ENCODE measurements at places on chromosomes 5 and 9.
A peak's percentile ranks its signal among the peaks of the same experiment; 100 is the strongest.

DNA sequence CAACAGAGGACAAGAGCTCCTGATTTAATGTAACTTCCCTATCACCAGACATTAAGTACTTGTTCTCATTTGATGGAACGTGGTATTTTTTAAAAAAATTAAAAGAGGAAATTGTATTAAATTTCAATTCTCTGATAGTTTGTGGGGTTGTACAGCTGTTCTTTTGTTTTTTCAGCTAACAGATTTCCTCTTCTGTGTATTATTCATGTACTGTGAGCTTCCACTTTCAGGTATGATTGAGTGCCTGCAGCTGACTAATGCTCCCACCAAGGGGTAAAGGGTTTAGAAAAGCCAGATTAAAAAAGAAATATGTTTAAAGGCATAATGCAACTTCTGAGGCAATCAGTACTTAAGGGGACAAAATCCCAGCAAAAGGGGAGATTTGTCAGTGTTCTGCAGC is 117.7 kb upstream of the ACTBL2 start:
- ATAC-seq = no peak

DNA sequence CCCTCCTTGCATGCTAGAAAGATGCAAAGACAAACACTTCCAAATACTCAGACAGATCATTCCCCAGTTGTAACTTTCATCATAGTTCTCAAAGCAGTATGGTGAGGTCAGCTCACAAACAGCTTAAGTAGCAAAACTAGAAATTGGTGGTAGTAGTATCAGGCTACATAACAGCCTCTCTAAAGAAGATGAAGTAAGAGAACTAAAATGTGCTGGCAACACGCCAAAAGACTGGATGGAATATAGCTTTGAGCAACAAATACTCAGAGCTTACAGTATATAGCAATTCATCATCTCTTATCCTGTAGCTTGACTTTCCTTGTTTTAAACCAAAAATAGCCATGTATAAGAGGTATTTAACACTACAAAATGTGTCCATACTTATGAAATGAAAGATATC is 7.5 kb downstream of the PFDN1 start:
- peak; percentile 81 for ATAC-seq

- no peak for ATAC-seq
Observed at GRCh38 chr5:180304431-180305375, 12.8 kb upstream of the MAPK9 start.

- ATAC-seq = no peak
Observed at GRCh38 chr5:163190784-163191183, 246.6 kb upstream of the CCNG1 start.

GRCh38 chr9:135657416-135657815 is 5.7 kb upstream of the LCN9 start:
- ATAC-seq = no peak

- ATAC-seq = no peak
Observed at GRCh38 chr9:114327749-114328148, 1.9 kb upstream of the ORM2 start.

DNA sequence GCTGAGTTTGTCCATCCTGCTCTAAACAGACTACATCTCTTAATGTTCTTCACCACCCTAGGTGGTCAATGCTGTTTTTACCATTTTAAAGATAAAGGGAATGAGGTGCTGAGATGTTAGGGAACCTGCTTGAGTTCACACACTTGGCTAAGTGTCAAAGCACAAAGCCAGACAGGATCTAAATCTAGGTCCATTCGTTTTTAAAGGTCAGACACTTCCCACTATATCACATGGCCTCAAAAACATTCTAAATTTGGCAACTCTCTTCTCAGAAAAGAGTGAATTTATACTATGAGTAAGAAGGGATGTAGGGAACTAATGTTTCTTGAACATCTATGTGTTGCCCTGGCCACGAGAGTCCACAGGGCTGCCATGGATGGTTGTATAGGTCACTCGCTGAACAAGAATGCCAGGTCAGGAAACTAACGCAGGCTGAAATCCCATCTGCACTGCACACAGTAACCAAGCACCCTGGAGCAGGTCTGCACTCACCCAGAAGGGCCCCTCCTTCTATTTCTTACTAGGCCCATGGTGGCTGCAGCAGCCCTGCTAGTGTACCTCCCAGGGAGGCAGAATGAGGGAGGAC is 213.0 kb downstream of the SPOCK1 start:
- ATAC-seq = no peak

- ATAC-seq = no peak
Observed at GRCh38 chr9:33230756-33231622, 9.0 kb upstream of the SPINK4 start.

DNA sequence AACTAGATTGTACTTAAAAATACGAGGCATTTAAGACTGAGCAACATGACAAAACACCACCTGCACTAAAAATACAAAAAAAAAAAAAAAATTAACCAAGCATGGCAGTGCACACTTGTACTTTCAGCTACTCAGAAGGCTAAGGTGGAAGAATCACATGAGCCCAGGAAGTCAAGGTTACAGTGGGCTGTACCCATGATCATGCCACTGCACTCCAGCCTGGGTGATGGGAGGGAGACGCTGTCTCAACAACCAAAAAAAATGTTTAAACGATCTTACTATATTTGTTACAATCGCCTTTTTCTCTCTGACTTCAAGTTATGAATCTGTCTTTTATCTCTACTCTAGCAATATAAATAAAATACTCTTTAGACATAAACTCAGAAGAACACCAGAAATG is 1454.3 kb downstream of the MAT2B start:
- ATAC-seq = no peak

DNA sequence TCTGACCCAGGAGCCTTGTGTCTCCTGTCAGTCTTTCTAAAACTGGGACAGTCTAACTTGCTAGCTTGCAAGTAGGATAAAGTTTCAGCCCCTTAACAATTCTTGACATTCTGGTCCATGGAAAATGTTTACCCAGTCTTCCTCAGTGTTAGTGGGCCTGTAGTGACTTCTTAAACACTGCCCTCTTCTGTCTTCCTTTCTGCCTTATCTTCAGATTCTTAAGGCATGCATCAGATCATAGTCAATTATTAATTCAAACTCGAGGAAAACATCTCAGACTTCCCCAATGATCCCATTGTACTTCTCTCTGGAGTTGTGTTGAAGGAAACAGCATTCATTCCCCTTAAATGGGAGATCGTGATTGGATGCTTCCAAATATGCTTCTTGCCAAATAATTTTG is 1199.8 kb downstream of the DTWD2 start:
- ATAC-seq = no peak

GRCh38 chr9:22813529-22813928 is 366.9 kb downstream of the DMRTA1 start:
- ATAC-seq = no peak

- ATAC-seq = no peak
Observed at GRCh38 chr9:76534026-76534425, 75.0 kb downstream of the GCNT1 start.

DNA sequence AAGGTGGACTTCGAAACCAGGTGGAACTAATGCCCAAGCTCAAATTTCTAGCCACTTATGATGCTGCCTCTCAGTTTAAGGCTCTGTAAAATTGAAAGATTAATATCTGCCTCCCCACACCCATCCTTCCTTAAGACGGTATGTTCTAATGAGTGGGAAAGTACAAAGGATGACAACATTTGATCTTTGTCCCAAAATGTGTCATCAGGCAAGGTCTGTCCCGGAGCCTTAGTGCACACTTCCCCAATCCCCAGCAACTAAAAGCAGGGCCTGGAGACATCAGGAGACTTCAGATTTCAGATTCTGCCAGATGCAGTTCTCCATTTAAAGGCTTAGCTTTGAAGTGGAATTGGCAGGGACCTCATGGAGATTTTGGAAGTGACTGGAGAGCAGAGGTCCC is 316.5 kb downstream of the ASTN2 start:
- ATAC-seq = no peak

DNA sequence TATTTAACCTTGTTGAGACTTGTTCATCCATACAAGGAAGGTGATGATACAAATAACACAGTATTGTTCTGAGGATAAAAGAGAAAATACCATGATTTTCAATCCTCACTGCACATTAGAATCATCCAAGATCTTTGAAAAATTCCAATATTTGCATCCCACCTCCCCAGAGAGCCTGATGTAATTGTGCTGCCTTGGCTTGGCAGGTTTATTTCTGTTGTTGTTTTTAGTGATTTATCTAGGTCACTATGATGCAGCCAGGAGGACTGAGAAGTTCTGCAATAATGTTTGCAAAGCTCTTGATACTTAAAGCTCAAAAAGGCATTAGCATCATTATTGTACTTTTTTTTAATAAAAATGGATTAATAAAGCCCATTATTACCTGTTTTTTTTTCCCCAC is 67.0 kb upstream of the NMUR2 start:
- ATAC-seq = no peak

DNA sequence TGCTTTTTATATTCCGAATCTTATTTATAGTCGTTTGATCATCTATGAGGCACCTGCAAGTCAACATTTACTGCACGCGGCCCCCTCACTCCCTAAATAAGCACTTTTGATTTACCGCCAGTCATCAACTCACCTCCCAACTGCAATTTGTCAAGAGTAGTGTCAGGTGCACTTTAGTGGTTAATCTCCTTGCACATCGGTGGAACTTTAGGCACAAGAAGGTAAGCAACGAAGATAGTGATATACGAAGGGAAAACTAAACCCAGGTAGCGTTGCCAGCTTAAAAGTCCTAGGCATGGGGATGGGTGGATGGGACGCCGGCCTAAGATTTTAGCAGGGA is 513 bp upstream of the RNF180 start:
- peak; percentile 6 for ATAC-seq

DNA sequence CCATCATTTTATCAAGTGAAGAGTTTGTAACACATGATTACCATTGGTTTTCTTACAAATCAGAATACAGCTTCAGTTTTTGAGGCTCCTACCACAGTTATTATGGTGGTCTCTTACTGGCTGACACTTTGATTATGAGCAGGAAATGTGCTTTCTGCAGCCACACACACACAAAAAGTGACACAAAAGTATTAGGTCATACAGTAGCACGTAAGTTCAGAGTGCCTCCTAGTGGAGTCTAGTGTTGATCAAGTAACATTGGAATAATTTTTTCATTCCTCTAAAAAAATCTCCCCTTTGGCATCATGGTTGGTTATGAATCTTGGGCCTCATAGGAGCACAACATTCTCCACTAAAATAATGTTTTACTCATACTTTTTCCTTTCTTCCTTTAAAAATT is 37.6 kb downstream of the PAM start:
- ATAC-seq = no peak

- ATAC-seq = no peak
Observed at GRCh38 chr5:132464156-132464939, 26.2 kb downstream of the IRF1 start.
